Mammary epithelial cell (primary cell): ENCODE measurements at places on chromosomes 12 and 14.

DNA sequence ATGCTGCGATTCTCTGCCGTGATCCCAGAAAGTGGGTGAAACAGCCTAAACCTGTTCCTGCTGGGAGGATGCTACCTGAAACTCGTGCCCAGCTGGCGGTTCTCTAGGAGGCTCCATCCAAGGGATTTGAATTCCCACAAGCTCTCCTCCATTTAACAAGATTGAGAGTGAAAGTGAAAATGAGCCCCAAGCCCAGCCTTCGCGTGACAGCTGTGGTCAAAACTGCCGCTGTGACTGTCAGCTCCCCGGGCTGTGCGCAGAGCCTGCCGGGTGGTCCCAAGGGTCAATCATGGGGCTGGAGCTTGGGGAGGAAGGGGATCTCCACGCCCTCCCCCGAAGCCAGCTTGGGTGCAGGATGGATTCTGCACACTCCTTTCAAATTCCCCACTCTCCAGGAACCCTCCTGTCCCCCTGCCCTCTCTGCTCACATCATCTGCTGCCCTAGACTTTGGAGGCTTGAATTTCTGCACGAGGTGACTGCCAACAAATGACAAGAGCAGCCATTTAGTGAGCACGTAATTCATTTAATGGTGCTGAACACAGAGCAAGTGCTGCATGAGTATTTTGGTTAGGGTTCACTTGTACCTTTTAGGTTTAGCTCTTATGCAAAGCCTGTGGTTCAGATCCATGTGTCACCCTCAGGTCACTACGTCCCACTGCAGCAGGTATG is 5.3 kb downstream of the ASB2 start:
- no peak for DNase-seq

DNA sequence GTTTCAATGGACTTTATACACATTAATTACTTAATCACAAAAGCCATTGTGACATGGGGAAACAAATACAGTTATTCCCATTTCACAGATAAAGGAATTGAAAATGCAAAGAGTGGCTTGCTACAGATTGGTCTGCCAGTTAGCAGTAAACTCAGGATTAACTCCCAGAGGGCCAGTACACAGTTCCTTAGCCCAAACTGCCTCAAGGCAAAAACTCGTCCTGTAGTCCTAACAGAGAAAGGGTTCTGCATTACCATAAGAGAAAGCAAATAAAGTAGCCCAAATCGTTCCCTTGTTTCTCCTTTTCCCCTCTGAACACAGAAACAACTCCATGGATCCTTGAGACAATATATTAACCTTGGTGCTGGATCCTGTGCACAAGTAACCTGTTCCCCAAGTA is 274.4 kb downstream of the LRIG3 start:
- no peak for DNase-seq

- DNase-seq: no peak
Measured at GRCh38 chr12:98612696-98613334, 19.3 kb downstream of the SLC25A3 start.

DNA sequence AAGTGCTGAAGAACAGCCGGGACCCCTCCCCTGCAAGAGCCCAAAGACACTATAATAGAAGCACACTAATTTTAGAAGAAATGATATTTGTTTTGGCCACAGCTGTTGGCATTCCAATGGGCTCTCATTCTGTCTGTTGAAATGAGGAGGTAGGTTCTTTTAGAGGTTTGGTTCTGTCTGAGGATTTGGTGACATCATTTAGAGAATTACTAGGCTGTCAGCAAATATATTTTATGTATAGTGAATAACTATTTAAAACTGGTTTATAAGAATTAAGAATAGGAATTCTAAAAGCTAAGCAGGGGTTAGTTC is 200.7 kb upstream of the SLC38A2 start:
- DNase-seq: no peak

GRCh38 chr12:121015825-121016766 is at the start of gene C12orf43:
TSS of gene C12orf43 (minus strand) at chr12:121016487. CDS start at chr12:121016474, 13 bp downstream.
- DNase-seq: peak; percentile 84

DNA sequence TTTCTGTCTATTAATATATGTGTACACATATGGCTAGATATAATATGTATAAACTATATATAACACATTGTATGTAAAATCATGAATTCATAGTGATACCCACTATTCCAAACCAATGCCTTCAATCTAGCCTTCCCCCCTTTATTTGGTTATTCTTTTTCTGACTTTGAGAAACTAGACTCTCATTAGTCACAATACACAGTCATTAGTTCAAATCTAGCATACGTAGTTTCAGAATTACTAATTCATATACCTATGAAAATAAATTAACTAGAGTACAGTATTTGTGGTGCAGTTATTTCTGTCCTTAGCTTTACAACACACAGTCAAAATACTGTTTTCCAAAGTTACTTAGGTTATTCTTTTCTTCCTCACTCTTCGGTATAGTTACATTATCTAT is 268.2 kb downstream of the DPF3 start:
- no peak for DNase-seq

GRCh38 chr12:46518169-46518568 is 145.6 kb upstream of the SLC38A2 start:
- DNase-seq: no peak

- no peak for DNase-seq
Measured at GRCh38 chr14:104965561-104966231, 12.5 kb downstream of the AHNAK2 start.

DNA sequence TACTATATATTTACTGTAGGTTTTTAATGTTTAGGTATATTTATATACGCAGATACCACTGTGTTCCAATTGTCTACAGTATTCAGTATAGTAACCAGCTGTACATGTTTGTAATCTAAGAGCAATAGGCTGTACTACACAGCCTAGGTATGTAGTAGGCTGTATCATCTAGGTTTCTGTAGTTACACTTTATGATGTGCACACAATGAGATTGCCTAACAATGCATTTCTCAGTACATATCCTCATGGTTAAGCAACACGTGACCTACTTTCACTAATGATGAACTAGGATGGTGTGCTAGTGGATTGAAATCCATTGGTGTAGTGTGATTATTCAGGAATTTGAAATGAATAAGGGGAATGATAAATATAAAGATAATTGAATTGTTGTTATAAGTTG is 77.7 kb downstream of the ETNK1 start:
- no peak for DNase-seq

DNA sequence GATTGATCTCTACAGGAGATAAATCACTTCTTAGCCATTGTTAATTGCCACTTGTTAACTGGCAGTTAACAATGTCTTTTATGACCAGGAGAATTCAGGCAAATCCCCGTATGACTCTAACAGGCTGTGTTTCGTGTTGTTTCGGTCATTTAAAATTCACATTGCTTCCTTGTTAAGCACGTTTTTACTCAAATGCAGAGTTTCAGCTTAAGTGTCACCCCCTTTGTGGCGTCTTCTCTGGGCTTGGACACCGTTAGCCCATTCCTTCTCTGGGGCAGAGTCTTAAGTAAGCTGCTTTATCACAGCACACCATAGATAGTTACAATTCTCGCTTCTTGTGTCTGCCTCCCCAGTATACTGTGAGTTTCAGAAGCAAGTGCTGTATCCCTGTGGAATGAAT is 205.4 kb downstream of the EPS8 start:
- DNase-seq: no peak

DNA sequence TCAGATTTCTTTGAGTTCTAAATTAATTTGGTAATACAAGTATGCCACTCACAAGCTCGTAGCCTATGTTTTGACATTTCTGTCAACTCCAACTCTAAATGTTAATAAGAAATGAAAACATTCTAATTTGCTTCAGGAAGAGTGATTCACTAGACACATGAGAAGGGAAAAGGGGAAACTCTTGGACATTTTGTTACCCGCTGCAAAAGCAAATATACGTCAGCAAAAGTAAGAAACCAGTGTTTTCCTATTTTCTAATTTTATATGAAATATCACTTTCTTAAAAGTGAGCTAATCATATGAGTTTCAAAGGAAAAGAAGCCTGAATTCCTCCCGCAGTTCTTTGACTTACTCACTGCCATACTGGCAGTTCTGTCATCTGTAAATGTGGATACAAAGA is 162.3 kb downstream of the GRIP1 start:
- DNase-seq: no peak

DNA sequence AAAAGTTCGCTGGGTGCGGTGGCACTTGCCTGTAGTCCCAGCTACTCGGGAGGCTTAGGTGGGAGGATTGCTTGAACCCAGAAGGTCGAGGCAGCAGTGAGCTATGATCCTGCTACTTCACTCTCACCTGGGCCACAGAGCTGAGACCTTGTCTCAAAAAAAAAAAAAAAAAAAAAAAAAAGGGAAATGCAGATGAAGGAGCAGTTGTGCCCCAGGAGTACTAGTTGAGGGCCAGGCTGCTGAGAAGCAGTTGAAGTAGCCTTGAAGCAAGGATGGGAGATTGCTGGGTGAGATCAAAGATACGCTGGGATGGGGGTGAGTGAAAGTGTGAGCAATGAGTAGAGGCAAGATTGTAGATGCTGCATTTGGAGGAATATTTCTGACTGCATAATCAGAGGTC is 93.4 kb upstream of the DNM1L start:
- DNase-seq: no peak

GRCh38 chr12:124493809-124494750 is 73.3 kb downstream of the NCOR2 start:
- no peak for DNase-seq
